ENCODE measurements at places on chromosomes 1 and 21. TPM values are rescaled to one million over a fixed set of nuclear protein-coding genes. Genes with fewer than 3 reads are reported as not detected.
A peak's percentile ranks its signal among the peaks of the same experiment; 100 is the strongest.

DNA sequence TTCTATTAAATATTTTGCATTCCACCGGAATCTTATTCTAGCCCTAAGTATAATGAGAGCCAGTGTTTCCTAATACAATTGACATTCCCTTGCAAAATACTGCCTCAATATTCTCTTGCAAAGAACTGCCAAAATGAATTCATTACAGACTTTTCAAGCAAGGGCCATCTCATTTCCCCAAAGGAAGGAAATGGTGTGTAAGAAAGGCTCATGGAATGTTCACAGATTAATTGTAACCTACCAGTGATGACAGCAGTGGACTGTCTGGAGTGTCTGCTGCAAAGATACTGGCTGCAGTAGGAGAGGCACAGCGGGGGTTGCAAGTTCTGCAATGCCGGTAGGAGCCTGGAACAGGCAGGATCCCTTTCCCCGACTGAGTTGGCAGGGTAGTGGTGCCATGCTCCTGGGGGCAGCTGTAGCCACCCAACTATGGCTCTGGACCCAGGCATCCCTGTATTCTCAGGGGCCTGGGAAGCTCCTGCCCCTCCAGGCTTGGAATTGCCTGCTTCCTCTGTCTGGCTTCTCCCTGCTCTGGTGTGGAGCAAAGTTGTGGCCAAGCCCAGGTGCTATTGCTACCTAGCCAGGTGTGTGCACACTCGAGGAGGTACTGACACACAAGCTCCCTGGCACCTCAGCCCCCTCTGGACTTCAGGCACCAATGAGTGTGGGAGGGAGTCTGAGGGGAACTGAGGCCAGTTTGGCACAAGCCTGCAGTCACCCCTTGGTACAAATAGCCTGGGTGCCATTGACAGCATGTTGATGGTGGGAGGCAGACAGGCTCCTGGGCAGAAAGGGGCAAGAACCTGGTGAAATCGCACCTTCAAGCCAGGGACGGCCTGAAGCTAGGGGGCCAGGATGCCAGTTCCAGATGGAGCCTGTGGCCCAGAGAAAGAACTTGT lies 1371.0 kb downstream of the KCNT2 start:
- H3K27ac ChIP-seq, result no peak overlapping the region
- no peaks in the 10 kb centered on the region for H3K36me3 ChIP-seq
- DNase-seq, result no peak
- no peak overlapping the region for H3K4me3 ChIP-seq
- H3K27me3 ChIP-seq, result no peaks in the 10 kb centered on the region

GRCh38 chr21:16422702-16423101 lies 692.9 kb downstream of the USP25 start:
- H3K27ac ChIP-seq, result peak overlapping the region; percentile 85
- H3K36me3 ChIP-seq, result no peaks in the 10 kb centered on the region
- no peaks in the 10 kb centered on the region for H3K27me3 ChIP-seq
- no peak for DNase-seq
- H3K4me1 ChIP-seq, result no peaks in the 10 kb centered on the region

The VHLL gene
- not detected for total RNA-seq

DNA sequence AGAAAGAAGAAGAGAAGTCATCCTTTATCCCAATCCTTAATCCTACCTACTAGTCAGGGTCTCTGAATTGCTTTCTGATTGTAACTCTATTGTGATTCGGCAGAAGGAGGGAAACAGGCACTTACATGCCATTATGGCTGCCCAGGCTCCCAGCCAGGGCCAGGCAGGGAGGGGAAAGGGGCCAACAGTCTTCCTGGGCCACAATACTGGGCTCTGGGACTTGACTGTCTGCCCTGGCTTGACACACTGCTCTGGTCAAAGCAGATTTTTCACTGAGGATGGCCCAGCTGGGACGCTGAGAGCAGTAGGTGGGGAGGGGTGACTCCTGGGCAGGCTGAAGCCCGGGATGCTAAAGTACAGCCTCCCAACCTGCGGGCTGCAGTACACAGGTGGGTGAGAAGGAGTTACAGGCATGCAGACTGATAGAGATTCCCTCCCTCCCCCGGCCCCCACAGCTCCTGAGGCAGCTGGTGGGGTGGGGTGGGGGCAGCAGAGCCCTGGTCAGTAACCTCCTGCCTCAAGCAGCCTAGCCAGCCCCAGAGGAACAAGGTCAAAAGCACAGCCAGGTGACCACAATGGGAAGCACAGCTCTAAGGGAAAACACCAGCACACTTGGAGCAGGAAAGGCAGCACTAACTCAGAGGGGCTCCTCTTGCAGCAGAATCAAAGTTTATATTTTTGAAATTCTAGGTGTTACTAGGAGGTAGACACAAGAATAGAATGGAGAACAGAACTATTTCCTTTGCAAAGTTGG lies 25.3 kb downstream of the KCND3 start:
- H3K36me3 ChIP-seq, result no peaks in the 10 kb centered on the region
- no peak overlapping the region for H3K27ac ChIP-seq
- no peak overlapping the region for H3K4me3 ChIP-seq
- DNase-seq, result no peak
- H3K4me1 ChIP-seq, result no peaks in the 10 kb centered on the region

GRCh38 chr1:40183055-40183710 lies 22.0 kb downstream of the RLF start:
- H3K4me1 ChIP-seq, result no peaks in the 10 kb centered on the region
- no peaks in the 10 kb centered on the region for H3K27me3 ChIP-seq
- no peak overlapping the region for H3K27ac ChIP-seq
- no peak overlapping the region for H3K4me3 ChIP-seq
- no peak for DNase-seq

GRCh38 chr1:95028954-95029353 lies 43.8 kb downstream of the ALG14 start:
- H3K27me3 ChIP-seq, result no peaks in the 10 kb centered on the region
- no peak for DNase-seq
- H3K4me3 ChIP-seq, result no peak overlapping the region
- no peaks in the 10 kb centered on the region for H3K4me1 ChIP-seq

The HYI gene
- 79.3 TPM for total RNA-seq

The GBP6 gene
- total RNA-seq, result 0.44 TPM

The ZNF593OS gene
- not detected for total RNA-seq

The C1orf53 gene
- 2.6 TPM for total RNA-seq

DNA sequence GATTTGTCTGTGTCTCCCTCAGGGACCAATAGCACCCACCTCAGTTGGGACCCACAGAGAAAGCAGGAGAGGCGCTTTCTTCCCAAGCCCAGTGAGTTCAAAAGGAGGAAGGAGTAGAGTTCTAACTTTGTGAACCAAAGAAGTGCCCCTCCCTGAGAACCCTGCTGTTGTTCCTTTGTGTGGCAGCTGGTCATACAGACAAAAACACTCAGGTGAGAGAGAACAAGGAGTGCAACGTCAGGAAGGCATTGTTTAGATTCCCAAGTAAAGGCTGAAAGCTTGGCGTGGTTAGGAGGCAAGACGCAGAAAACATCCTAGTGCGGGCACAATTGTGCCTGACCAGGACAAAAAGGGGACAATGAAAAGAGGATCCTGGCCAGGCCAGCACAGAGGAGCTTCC lies 654.6 kb downstream of the KIF26B start:
- H3K27ac ChIP-seq, result no peak overlapping the region
- H3K4me1 ChIP-seq, result no peaks in the 10 kb centered on the region
- no peak overlapping the region for H3K4me3 ChIP-seq
- no peaks in the 10 kb centered on the region for H3K36me3 ChIP-seq

GRCh38 chr1:45945426-45945825 lies 142.0 kb downstream of the MAST2 start:
- no peaks in the 10 kb centered on the region for H3K36me3 ChIP-seq
- H3K4me3 ChIP-seq, result no peak overlapping the region
- H3K27ac ChIP-seq, result no peak overlapping the region

GRCh38 chr1:48499211-48499735 lies 27.3 kb upstream of the SPATA6 start:
- H3K27me3 ChIP-seq, result no peaks in the 10 kb centered on the region
- no peak overlapping the region for H3K4me3 ChIP-seq
- H3K4me1 ChIP-seq, result no peaks in the 10 kb centered on the region
- no peak overlapping the region for H3K27ac ChIP-seq

Measured in breast epithelium (tissue), 4 donors.